ENCODE measurements at places on chromosomes 4 and X.

DNA sequence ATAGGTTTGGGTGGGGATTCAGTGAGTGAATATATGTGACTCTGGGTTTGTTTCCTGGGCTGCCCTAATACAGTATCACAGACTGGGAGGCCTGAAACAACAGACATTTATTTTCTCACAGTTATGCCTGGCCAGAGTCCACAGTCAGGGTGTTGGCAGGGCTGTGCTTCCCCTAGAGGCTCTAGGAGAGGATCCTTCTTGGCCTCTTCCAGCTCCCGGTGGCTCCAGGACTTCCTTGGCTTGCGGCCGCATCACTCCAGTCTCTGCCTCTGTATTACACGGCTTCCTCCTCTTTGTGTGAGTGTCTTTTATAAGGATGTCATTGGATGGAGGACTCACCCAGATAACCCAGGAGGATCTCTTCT lies 5.2 kb upstream of the JAKMIP1 start:
- DNase-seq: no peak

DNA sequence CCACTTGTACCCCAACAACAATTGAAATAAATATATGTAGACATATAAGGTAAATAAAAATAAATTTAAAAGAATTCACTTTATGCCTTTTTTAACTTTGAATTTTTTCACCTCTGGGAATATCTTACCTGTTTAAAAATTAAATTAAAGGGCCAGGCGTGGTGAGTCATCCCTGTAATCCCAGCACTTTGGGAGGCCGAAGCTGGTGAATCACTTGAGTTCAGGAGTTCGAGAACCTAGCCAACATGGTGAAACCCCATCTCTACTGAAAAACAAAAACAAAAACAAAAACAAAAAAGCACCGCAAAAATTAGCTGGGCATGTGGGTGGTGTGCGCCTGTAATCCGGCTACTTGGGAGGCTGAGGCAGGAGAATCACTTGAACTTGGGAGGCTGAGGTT lies 164.8 kb downstream of the AASDH start:
- no peak for DNase-seq

DNA sequence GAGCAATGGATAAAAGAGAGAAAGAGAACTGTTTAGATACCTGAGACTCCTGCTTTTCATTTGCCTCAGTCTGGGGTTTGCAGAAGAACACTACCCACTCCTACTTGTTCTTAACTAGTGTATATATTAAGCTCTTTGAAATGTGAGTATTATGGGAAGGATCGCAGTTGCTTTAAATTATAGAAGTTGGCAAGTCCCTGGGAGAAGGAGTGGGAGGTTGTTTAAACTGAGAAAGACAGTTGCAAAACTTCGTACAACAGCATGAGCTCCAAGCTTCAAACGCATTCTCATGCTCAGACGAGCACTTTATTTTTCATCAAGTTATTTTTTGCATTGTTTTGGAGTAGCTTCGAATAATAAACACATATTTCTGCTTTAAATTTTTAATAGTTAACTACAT lies 88.1 kb upstream of the C1QTNF7 start:
- DNase-seq: no peak

- DNase-seq: peak; percentile 27
These were observed 21.0 kb downstream of the S100G start for GRCh38 chrX:16671005-16671404.

DNA sequence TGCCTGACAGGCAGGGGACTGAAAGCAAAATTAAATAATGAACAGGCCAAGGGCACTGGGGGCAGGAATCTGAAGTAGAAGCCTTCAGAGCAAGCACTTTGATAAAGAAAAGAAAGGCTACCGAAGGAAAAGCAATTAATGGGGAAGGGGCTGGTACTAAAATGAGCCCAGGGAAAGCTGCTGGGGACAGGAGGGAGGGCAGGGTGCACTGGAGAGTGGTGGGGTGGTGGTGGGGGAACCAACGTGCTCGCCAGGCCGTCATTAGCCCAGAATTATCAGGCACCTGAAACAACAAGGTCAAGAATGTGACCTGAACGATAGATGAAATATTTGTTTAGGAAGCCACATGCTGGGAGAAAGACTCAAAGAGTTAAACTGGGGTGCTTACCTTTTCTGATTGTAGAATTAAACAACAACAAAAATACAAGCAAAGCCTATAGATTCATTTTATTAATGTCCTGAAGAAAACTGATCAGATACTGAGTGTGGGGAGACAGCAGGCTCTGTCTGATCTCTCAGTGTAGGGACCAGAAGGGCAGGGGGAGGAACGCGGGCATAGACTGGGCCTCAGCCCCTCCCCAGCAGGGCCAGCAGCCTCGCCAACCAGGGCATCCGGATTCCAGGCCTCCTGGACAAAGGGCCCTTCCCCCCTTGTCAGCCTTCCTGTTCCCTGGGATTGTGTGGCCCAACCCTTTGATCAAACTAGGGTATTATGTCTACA lies 239.7 kb upstream of the KLF3 start:
- DNase-seq: no peak

- DNase-seq: peak; percentile 81
These were observed 18.2 kb upstream of the SLC25A14 start for GRCh38 chrX:130321550-130321949.

DNA sequence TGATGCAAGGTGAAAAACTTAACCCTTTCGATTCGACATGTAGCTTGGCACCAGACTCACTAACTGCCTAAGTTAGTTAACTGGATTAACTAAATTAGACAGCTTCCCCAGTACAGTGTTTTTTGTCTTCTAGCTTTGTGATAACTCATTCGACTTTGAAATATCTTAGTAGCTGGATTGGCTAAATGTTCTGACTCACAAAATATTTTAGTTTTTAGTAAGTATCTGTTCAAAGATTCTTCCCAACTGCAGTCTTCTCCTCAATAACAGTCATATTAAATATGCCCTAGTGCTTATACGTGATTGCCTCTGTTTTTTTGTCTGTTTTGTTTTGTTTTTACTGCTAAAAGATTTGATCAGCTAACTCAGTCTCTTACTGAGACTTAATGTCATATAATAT lies 102.9 kb downstream of the KCNIP4 start:
- DNase-seq: no peak

- DNase-seq: no peak
These were observed 10.3 kb downstream of the CPLX1 start for GRCh38 chr4:815464-816146.
